ENCODE measurements at places on chromosomes 3 and 15. TPM values are rescaled to one million over a fixed set of nuclear protein-coding genes. Genes with fewer than 3 reads are reported as not detected.

MAP6D1 gene
- total RNA-seq, result 2.5 TPM

GOLGA8G gene
- not detected for total RNA-seq

GABRG3 gene
- total RNA-seq, result not detected

GHRL gene
- 0.25 TPM for total RNA-seq

ALCAM gene
- total RNA-seq, result 103 TPM

RFT1 gene
- total RNA-seq, result 23.4 TPM

FMN1 gene
- total RNA-seq, result 11.0 TPM

FSTL1 gene
- total RNA-seq, result 921 TPM

SERINC4 gene
- total RNA-seq, result not detected

TGM5 gene
- not detected for total RNA-seq

GOLGA8T gene
- not detected for total RNA-seq

LMAN1L gene
- total RNA-seq, result not detected

CPLX3 gene
- total RNA-seq, result not detected

CHST13 gene
- total RNA-seq, result not detected

RAB7A gene
- total RNA-seq, result 45.2 TPM

CADM2 gene
- not detected for total RNA-seq

SLC25A20 gene
- total RNA-seq, result 21.8 TPM

TM4SF18 gene
- total RNA-seq, result 0.37 TPM

ZNF501 gene
- total RNA-seq, result 7.1 TPM

C15orf61 gene
- 3.0 TPM for total RNA-seq

SLCO2A1 gene
- total RNA-seq, result under 0.01 TPM
